ENCODE measurements at places on chromosomes 6 and 20. TPM values are rescaled to one million over a fixed set of nuclear protein-coding genes. Genes with fewer than 3 reads are reported as not detected.

GRCh38 chr6:106377061-106377540, 16.6 kb downstream of the CRYBG1 start:
- no peak for DNase-seq

CFB gene
- total RNA-seq = 178 TPM

DNA sequence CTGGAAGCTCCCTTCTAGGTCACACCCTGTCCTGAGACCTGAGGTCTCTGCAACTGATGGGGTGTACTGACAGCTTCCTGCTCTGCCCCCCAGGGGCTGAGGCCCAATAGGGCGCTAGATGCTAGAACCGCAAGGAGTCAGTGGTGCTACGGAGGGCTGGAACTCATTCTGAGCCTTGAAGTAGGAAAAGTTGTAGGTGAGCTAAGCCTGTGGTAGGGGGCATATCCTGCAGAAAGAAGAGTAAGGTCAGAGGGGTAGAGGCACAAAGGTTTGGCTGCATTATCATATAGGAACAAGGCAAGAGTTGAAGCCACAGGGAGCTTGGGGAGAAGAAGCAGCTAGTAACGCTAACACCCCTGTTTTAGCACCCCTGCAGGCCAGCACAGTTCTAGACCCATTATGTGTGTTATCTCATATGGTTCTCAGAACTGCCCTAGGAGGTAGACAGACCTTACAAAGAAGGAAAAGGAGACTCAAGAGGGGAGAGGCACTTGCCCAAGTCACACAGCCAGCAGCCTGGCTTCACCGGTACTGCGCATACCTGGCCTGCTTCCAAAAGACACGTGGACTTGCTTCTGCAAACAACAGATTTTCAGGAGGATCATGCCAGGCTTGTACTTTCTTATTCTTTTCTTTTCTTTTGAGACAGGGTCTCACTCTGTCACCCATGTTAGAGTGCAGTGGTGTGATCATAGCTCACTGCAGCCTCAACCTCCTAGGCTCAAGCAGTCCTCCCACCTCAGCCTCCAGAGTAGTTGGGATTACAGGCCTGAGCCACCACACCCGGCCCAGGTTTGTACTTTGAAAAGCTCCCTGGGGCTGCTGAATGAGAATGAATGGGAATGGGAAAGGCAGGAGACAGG, 156.1 kb downstream of the MRPL14 start:
- DNase-seq = peak; percentile 68

FOXA2 gene
- 25.3 TPM for total RNA-seq

- DNase-seq = no peak
These were observed 65.8 kb upstream of the CCDC167 start for GRCh38 chr6:37565267-37566110.

ANGPT4 gene
- 0.05 TPM for total RNA-seq

SOX18 gene
- total RNA-seq = 20.0 TPM

DNA sequence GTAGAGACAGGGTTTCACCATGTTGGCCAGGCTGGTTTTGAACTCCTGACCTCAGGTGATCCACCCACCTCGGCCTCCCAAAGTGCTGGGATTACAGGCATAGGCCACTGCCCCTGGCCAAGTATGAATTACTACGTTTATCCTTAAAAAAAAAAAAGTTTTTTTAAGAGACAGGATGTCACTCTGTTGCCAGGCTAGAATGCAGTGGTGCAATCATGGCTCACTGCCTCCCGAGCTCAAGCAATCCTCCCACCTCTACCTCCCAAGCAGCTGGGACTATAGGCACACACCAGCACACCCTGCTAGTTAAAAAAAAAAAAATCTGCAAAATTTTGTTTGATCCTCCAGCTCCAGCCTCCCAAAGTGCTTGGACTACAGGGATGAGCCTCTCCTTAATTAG, 23.1 kb downstream of the IYD start:
- no peak for DNase-seq

DNA sequence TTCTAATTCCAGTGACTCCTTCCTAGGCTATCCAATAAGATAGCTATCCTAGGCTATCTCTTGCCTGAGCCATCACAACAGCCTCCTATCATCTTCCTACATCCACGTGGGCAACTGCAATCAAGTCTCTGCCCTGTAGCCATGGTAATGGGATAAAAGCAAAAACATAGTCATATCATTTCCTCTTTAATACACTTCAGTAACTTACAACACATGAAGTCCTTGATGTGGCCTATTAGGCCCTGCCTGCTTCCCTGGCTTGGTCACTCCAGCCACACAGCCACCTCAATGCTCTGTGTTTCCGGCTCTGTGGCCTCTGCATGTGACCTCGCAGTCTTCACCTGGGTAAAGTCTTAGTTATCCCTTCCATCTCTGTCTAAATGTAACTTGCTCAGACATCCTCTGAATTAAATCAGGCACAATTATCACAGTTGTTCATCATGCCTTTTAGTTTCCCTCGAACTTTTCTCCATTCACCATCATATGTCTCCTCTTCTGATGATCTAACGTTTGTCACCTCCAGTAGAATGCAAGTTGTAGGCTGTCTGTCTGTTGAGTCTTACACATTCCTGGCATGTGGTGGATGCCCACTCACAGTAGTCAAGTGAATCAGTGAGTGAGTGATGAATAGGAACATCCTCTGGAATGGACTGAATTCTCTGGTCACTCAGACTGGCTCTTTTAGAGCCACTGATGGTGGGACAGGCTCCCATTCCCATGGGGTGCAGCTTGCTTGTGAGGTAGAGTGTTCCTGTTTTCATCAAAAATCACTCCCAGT, 229.4 kb downstream of the TBC1D7 start:
- DNase-seq = no peak

DNA sequence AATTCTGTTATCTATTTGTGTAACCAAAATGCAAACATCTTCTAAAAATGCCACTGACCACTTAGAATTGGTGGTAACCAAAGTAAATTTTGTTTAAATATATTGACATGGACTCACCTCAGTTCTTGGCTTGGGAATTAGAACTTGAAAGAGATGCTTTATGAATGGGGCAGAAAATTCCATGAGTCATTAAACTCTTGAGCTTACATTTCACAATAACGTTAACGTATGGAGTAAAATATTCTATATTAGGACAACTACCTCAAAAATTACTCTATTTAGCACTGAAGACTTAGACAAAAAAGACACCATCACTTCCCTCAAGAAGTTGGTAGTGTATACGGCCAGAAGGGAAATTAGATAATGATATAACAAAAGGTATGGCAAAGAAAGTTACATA, 752.2 kb upstream of the MARCKS start:
- DNase-seq = no peak

GRCh38 chr6:111114087-111114443, 26.8 kb downstream of the SLC16A10 start:
- no peak for DNase-seq
